SW 1271 (cell line): ENCODE measurements at places on chromosomes 11 and 22.
A peak's percentile ranks its signal among the peaks of the same experiment; 100 is the strongest.

DNA sequence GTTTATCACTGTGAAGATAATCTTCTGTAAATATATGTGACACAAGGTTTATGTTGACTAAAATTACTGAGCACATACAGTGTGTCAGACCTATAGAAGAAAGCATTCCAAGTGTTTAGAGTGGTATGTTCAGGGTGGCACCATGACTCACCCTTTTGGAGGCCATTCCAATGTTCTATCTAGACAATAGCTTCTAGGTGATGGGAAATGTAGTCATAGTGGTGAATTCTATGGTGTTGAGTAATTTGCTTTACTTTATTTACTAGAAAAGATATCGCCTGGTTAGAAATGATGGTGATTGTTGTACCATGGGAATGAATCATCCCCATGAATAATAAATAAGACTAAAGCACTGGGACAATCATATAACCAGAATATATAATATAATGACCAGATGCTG is 72.9 kb upstream of the OR4C15 start:
- no peak for DNase-seq

DNA sequence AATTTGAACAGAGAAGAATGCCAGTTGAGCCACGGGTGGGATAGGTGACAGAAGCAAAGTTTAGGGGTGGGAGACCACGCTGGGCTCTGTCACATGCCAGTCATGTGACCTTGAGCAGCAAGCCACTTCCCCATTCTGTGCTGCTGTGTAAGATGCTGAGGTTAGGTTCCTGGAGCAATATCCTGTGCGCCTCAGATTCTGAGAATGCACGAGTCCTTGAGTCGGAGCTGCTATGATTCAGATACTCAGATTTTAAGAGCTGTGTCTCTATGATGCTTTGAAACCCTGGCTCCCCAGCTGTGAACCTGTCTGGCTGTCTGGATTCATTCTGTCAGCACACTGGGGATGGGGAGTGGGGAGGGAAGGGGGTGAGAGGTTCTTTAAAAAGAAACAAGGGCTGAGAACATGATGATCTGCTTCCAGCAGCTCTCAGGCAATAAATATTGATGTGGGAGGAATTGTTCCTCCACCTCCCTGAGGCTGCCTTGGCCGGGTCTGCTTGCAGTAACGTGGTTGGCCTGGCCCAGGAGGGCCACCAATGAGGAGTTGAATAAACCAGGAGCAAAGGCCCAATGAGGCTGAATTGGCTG is 24.0 kb downstream of the SLCO2B1 start:
- DNase-seq: peak; percentile 20

- no peak for DNase-seq
Observed at GRCh38 chr22:24696551-24697001, 77.9 kb downstream of the PIWIL3 start.

DNA sequence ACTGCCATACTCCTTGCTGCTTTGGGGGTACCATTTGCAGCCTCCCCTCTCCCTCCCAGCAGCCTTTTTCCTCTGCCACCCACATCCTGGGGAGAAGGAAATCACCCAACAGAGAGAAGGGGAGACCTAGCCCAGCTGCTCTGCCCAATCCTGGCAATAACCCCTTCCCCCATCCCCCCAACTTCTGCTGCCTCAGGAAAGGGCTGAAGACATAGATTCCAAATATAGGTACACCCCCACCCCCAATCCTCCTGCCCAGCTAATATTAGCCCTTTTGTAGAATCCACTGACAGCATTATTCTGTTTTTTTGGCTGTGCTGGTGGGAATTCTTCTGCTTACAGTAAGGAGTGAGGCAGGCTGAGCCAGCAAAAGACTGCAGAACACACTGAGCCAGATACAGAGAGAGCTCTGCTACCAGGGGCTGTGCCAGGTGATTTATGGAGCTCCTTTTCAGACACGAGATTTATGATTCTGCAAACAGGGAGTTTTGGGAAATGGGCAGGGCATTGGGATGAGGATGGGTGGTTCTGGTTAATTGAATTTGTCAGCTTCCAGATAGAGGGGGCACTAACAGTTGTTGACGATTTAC is 164.0 kb downstream of the TENM4 start:
- DNase-seq: no peak

GRCh38 chr11:26027887-26028286 is 304.0 kb upstream of the ANO3 start:
- DNase-seq: no peak

- DNase-seq: peak; percentile 51
Observed at GRCh38 chr11:81237139-81237538, 1496.5 kb downstream of the FAM181B start.

GRCh38 chr11:130181295-130182272 is 22.0 kb downstream of the ST14 start:
- DNase-seq: no peak

- DNase-seq: no peak
Observed at GRCh38 chr11:30489076-30489475, 97.1 kb downstream of the MPPED2 start.

- no peak for DNase-seq
Observed at GRCh38 chr11:21810650-21811049, 382.2 kb upstream of the ANO5 start.

DNA sequence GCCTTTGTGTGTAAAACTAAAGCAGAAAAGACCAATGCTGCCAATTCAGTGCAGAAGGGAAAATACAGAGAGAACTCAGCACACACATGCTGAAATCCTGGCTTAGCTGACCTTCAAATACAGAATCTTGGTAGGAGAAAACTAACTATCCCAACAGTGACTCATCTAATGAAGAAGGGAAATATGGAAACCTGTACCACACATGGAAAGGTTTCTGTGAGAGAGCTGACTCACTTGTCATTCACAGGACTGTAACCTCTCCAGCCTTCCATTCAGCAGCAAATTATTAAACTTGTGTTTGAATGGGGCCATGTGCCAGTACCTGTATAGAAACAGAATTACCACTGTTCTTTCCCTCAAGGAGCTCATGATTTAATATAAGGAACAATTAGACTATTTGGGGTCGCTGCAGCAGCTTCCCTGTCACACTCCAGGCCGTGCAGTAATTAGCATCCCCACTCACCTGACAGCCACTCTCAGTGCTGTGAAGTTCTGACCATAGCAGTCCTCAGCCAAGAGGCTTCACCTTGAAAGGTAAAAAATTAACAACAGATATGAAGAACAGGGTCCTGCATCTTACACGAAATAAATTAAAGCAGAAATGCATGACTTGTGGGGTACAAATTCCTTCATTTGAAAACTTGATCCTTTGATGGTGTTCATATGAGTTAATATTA is 53.9 kb downstream of the MSANTD4 start:
- no peak for DNase-seq

- DNase-seq: no peak
Observed at GRCh38 chr11:69542314-69543168, 61.1 kb downstream of the LINC01488 start.

GRCh38 chr11:112174789-112175598 is at the start of gene BCO2:
BCO2 (plus strand) TSS chr11:112175512; CDS start chr11:112175602, 90 bp downstream.
- DNase-seq: peak; percentile 49

GRCh38 chr22:25760294-25760693 is 18.3 kb downstream of the MYO18B start:
- DNase-seq: no peak

DNA sequence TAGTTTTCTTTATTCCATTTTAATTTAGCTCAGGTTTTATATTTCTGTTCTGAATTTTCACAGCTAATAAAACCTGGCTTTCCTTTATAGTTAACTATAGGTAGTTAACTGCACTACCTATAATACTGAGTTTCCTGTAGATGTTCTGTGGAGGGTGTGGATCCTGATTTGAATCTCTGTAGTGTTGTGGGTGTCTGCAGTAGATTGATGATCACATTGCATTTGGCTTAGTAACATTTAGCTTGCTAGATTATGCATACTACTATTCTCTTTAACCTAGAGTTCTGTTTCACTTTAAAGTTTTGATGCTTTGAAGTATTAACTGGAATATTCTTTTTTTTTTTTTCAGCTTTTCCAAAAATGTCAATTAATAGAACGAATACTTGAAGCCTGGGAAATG is 110.1 kb downstream of the PPP6R3 start:
- DNase-seq: no peak

GRCh38 chr11:72040491-72041363 is 39.6 kb downstream of the NUMA1 start:
- DNase-seq: peak; percentile 57

DNA sequence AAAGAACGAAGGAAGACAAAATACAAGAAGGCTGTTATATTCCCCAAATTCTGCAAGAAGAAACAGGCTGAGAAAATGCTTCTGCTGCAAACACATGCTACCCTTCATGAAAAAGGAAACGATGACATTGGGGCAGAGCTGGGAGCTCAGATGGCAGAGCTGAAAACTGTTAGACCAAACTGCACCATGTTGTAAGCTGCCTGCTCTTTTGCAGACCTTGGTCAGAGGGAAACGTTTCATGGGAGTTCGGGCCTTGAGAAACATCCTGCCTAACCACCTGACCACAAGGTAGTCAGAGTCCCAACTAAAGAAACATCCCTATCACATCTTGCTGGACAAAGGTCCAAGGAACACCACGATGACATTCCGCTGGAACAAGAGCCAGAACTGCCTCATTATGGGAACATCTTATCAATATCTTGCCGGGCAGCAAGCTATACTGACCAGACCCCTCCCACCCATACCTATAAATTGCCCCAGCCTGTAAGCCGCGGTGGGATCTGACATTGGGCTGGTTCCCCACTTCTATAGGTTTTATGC is 110.7 kb upstream of the CTSC start:
- DNase-seq: no peak

DNA sequence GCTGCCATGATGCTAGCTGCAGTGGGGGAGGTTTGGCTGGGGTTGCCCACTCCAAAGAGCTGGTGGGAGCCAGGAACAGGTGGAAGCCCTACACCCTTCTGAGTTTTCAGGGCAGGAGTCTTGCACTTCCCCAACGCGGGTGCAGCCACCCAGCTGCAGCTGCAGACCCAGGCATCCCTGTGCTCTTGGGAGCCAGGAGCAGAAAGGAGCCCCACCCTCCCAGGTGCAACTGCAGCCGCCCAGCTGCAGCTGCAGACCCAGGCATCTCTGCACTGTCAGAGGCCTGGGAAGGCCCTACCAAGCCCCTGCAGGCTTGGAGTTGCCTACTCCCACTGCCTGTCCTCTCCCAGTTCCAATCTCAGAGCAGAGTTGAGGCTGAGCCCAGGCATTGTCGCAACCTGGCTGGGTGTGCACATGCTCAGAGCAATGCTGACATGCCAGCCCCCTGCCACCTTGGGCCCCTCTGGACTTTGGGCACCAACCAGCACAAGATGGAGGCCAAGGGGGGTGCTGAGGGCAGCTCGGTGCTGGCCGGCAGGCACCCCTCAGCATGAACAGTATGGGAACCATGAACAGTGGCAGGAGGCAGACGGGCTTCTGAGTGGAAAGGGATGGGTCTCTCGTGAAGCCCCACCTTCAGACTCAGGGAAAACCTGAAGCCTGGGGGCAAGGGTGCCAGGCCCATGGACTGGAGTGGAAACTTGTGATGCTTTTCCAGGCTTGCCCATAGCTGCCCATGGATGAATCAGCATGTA is 195.4 kb downstream of the DCDC1 start:
- no peak for DNase-seq

DNA sequence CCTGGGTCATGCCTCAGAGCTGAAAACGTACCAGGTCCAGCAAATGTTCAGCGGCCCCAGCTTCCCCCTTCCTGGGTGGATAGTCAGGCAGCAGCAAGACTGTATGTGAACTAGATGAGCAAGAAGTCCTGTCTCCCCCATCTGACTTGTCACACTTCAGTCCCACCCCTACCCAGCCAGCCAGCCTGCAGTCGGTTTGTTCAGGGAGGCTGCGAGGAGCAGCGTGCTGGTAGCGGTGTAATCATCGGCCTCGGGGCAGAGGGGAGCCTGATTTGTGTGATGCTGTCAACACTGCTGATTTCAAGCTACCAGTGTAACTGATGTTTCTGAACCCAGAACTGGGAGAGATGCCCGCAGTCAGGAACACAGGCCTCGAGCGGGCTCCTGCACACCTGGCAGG is 9.6 kb downstream of the TMEM258 start:
- DNase-seq: no peak

- DNase-seq: no peak
Observed at GRCh38 chr11:13972043-13972910, 9.8 kb downstream of the SPON1 start.

GRCh38 chr11:27266125-27266524 is 96.9 kb downstream of the CCDC34 start:
- no peak for DNase-seq

DNA sequence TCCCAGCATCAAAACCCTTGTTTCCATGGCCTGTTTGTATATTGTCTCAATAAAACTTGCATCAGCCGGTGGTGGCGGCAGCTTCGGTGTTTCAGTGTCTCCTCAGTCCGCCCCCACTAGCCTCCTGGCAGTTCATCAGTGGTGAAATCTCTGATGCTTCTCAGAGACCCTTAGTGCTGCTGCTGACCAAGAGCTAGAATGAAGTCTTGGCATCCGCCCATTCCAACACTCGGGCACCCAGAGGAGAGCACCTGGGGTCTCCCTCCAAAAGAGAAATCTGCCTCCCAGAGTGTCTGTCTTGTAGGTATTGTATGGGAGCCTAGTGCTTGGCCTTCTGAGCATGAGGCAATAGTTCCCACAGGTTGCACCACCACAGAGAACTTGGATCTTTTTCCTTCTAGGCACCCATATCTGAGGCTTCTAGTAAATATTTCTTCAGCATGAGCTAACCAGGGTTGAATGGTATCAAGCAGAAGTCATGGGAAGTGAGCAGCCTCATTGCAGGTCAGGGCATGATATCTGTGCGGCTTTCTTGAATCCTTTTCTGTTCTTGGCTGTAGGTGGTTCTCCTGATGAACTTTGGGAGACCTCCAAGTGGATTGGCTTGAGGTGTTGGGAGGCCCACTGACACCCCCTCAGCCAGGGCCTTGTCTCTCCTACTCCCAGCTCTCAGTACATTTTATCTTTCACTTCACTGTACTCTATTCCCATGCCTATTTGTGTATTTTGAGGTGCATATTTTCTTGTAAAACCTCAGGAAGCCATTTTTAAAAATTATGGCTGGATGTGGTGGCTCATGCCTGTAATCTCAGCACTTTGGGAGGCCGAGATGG is 13.2 kb upstream of the AIFM3 start:
- DNase-seq: no peak
